Hematopoietic multipotent progenitor cell treated with erythropoietin and hydrocortisone succinate and interleukin-3 and kit ligand, for 6 days (in vitro differentiated cells): ENCODE measurements at places on chromosomes 12 and 14.

- peak; percentile 15 for DNase-seq
Measured at GRCh38 chr12:54486173-54486867, 11.2 kb upstream of the NCKAP1L start.

DNA sequence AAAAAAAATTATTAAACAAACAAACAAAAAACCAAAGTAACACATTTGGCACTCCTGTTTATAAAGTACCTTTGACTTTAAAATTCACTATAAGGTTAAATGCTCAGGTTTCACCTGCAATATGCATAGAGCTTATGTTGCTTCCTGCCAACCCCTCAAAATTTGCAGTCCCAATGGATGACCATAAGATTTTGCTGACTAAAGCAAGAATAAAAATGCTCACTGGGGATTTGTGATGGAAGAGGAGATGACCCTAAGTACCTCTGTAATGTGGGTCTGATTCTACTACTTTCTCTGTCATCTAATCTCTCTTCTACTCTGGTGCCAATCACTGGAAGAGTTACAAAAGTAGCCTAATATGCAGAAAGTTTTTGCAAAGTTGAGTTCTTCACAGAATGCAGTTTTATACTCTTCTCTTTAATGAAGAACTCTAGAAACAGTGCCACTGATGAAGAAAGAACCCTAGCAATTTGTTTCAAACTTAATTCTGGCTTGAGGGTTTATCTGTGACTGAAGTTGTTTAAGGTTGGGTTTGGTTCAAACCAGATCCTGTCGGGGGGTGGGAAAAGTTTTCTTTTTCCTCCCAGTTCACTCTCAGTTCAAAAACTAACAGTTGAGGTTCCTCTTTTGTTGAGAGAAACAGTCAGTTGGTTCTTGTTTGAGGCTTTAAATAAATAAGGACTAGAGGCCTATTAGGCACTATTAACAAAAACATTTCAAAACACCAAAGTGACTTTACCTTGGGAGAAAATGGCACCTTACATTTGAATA lies 10.9 kb downstream of the WASHC3 start:
- DNase-seq = no peak

- DNase-seq = no peak
Measured at GRCh38 chr14:84493779-84494178, 1036.2 kb upstream of the FLRT2 start.

DNA sequence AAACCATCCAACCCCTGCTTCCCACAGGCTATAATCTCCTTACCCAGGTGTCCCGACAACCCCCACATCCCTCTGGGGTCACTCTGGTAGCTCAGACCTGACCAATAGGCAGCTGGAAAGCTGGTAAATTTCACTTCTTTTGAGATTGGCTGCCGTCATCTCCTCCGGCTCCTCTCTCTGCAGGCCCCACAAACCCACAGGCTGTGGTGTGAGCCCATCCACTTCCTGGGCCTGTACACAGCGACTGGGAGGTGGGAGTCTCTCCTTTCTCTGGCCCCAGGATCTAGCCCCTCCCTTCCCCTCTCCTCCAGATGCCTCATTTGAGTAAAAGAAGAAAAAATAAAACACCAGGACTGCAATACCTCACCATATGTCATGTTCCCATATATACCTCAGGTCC lies 709 bp downstream of the INHBC start:
- peak; percentile 47 for DNase-seq

DNA sequence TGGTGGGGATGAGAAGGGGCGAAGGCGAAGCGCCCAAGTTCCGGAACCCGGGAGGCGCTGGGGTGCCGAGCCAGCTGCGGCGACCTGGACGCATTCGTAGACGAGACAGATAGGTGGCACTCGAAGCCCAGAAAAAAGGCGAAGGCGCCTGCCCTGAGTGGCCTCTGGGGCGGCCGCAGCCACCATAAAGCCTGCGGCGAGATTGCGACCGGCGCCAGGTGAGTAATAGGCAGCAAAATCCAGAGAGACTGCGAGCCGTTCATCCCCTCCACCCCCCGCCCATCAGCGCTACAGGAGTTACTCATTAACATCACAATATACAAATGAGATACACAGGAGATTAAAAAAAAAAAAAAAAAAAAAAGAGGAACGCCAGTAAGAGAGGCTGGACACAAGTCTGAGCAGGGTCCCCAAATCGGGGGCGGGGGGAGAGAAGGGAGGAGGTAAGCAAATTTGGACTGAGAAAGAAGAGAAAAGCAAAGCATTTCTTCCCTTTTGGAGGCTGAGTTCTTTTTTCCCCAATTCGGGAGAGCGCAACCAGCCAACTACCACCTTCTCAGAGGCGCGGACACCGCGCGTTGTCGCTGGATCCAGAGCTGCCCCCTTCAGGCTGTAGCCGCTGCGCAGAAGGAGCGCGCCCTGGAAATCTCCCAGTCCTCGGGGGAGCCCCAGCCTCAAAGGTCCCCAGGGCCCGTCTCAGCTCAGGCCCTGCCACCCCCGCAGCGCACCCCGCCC lies 15.7 kb downstream of the TBX3 start:
- peak; percentile 67 for DNase-seq

- no peak for DNase-seq
Measured at GRCh38 chr14:65703996-65704395, 291.5 kb downstream of the FUT8 start.

DNA sequence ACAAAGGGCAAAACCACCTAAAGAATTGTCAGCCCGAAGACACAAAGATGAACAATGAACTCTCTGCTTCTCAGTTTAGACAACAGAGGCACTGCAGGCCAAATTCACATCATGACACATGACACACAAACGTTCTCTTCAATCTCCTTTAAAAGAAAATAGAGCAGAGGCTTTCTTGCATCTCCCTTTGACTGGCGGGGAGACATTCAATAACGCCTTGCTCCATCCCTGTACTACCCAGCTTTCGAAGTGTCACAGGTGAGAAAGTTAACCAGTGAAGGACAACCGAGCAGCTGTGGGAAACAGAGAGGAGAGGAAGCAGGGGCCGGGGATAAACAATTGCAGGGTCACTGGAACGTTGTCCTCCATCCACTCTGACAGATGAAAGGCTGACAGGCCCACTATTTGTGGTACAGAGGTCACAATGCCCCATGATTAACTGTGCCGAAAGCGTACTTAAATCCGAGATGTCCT lies 130.8 kb downstream of the PHLDA1 start:
- DNase-seq = no peak

GRCh38 chr12:88955531-88955930 lies 375.3 kb upstream of the KITLG start:
- DNase-seq = no peak

GRCh38 chr14:74599321-74599761 lies 12.7 kb downstream of the LTBP2 start:
- DNase-seq = no peak

DNA sequence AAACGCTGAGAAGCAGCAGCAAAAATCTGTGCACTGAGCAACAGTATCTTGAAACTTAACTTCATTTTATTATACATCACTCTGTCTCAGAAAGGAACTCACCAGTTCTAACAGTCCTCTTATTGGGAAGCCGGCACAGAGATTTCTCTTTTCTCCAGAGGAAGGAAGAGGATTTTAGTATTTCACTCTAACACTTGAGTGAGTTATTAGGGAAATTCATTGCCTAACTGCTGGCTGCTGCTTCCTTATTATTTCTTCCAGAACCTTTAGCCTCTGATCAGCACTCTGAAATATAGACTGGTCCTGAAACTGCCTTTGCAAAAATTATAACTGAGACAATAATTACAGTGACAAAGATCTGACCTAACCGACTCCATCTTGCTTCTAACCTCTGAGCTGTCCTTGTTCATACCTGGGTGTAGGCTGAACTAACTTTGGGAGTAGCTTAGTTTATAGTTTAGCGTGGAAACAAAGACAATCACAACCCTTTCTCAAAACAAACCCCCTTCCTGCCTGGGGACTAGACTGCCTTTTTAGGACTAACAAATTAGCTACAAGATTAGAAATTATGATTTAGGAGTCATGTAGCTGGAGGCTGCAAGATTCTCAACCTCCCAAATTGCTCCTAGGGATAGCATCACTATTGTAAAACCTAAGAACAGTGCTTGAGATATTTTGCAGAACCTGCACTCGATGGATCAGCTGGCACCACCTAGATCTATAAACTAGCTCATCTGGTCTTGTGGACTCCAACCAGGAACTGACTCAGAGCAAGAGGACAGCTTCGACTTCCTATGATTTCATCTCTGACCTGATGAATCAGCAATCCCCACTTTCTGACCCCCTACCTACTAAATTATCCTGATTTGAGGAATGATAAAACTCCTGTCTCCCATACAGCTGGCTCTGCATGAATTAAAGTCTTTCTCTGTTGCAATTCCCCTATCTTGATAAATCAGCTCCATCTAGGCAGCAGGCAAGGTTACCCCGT lies 117.5 kb downstream of the DYRK2 start:
- no peak for DNase-seq

- DNase-seq = no peak
Measured at GRCh38 chr12:27207615-27208413, 36.3 kb upstream of the STK38L start.

DNA sequence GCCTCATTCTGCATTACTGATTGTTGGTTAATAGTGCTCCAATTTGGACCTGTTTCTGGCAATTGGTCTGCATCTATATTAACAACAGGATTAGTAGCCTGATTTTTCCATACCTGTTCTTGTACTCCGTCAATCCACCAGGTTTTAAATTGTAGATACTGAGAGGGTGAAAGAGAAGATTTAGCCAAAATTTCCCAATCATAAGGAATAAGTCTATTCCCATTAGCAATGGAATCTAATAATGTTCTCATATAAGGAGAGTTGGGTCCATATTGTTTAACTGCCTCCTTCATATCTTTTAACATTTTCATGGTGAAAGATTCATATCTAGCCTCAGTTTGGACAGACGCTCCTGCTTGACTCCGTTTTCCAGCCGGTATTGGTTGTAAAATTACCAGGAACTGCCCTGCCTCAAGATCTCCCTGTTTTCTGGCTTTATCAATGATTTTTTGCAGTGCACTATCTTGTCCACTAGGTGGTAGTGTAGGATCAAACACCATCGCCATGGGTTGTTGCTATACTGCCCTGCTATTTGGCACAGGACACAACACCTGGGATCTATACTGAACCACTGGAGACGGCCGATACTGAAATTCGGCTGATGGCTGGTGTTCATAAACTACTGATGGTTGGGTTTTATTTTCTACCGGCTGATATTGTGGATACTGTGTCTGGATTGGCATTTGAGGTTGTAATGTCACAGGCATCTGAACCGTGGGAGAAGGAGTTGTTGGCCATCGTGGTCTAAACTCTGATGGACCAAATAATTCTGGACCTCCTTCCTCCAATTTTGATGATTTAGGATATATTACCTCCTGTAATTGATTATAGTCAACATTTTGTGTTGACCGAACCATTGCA lies 25.2 kb downstream of the DHRS4L2 start:
- peak; percentile 89 for DNase-seq

GRCh38 chr12:123396543-123396942 lies 12.6 kb downstream of the KMT5A start:
- no peak for DNase-seq

GRCh38 chr14:65517635-65518542 lies 105.4 kb downstream of the FUT8 start:
- DNase-seq = peak; percentile 25

DNA sequence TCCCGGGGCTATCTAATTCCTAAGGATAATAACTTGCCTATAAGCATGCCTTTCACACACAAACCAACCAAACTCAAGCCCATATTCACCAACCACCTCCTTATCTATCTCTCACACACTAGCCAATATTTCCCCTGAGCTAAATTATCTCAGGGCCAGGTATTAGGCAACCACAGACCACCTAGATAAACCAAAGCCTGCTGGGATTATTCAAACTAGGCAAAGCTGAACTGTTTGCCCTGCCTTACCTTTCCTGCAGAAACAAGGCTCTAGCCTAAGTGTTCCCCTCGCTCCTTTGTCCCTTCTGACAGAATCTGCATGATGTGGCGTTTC lies 114.7 kb upstream of the EEA1 start:
- DNase-seq = peak; percentile 63

- peak; percentile 20 for DNase-seq
Measured at GRCh38 chr12:76685246-76685678, 78.7 kb upstream of the ZDHHC17 start.

DNA sequence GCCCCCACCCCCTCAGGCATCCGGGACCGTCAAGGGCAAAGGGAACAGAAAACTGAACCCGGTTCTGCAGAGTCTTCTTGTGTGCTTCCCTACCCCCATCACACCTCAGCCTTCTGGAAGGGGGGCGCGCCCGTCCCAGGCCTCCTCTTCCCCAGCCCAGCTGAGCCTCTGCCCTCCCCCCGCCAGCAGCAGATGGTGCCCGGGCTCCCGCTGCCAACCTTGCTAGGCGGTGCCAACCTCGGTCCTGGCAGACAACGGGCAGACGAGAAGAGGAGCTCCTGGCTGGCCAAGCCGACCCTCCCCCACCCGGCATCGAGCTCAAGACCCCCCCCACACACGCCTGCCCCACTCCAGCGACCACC lies 8.7 kb downstream of the STAC3 start:
- DNase-seq = peak; percentile 4

DNA sequence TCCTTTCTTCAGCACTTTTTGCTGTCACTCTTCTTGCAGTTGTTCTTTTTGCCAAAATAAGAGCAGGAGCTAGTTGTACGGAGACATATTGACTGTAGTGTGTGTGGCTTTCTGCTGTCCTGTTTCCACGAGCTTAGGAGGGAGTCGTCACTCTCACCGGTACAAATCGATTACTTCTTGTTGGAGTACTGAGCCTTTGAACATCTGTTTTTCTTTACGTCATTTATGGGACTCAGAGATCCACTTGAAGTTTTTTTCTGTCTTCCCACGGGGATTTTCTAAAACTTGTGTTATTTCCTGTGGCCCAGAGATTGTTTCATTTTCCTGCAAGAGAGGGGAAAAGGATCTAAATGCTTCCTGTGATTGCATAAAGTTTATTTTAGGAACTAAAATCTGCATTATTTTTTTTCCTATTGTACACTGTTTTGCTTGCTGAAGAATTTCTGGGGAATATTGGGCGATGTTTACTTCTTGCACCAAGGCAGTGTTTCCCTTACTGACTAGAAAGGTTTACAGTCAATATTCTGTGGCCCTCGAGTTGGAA lies 199.8 kb upstream of the ARHGAP5 start:
- DNase-seq = no peak

GRCh38 chr14:20493634-20494033 lies 11.7 kb upstream of the RNASE10 start:
- peak; percentile 62 for DNase-seq

- DNase-seq = no peak
Measured at GRCh38 chr12:53198486-53199110, 8.5 kb downstream of the ITGB7 start.

- no peak for DNase-seq
Measured at GRCh38 chr12:9367828-9368227, 159.6 kb upstream of the PZP start.

GRCh38 chr12:89469361-89469760 lies 55.2 kb downstream of the GALNT4 start:
- DNase-seq = no peak
